ENCODE measurements at places on chromosomes 5 and 9.

DNA sequence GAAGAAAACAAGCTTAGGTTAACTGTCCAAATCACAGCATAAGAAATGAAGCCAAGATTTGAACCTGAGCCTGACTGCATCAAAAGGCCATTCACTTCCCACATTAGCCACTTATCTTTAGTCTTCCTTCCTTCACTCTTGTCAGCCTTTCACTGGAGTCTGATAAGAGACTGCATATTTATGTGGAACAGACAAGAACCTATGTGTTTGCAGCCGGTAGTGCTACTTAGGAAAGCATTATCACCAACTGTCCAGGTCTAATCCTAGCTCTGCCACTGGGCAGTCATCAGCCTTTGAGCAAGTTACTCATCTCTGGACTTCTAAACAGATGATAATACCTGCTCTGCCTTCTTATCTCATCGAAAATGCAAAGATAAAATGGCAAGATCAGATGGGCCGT lies 12.1 kb upstream of the ATP6V0E1 start:
- no peak for DNase-seq

DNA sequence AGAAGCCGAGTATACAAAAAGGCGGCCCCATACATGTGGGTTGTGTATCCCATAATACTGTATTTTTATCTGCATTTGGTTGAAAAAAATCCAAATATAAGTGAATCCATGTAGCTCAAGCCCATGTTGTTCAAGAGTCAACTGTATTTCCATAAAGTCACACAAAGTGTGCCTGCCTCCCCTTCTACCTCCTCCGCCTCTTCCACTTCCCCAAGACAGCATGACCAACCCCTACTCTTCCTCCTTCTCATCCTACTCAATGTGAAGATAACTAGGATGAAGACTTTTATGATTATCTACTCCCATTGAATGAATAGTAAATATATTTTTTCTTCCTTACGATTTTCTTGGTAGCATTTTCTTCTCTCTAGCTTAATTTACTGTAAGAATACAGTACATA lies 92.7 kb downstream of the RFX3 start:
- DNase-seq: no peak

- peak; percentile 75 for DNase-seq
Observed at GRCh38 chr9:35110327-35110761, 5.3 kb downstream of the ATOSB start.

DNA sequence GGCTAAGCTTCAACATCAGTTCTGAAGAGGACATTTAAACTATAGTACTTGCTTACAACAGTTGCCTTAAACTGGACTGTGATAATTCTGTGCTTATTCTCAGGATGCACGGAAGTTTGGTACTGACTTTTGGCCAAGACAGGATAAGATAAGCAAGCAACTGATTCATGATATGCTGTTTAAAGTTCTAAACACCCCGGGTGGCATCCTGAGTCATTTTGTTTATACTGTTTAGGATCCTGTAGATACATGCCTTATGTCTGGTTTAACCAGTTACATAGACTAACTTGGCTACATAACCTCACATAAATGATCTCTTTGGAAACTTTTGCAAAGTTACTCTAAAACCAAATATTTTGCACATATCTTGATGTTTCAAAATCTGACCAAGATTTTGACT lies 95.9 kb downstream of the CDH9 start:
- peak; percentile 80 for DNase-seq

DNA sequence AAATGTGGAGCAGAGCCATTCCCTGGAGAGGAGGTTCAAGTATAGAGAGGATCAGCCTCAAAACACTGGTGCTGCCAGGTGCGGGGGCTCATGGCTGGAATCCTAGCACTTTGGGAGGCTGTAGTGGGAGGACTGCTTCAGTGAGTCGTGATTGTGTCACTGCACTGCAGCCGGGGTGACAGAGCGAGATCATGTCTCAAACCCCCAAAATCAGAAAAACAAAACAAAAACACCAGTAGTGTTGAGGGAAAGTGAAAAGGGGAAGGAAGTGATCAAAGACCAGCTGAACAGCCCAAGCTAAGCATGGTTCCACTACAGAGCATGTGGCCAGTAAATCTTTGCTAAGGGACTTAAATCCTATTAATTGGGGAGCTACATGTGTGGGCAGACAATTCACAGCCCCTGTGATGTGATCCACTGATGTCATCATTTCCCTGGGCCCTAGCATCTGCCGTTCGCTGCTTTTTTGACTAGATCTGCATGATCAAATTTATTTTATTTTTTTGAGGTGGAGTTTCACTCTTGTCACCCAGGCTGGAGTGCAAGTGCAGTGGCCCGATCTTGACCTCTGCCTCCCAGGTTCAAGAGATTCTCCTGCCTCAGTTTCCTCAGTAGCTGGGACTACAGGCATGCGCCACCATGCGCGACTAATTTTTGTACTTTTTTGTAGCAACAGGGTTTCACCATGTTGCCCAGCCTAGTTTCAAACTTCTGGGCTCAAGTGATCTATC lies 2.7 kb upstream of the PCBD2 start:
- no peak for DNase-seq

- peak; percentile 94 for DNase-seq
Observed at GRCh38 chr9:131733541-131734061, 6.3 kb downstream of the RAPGEF1 start.

DNA sequence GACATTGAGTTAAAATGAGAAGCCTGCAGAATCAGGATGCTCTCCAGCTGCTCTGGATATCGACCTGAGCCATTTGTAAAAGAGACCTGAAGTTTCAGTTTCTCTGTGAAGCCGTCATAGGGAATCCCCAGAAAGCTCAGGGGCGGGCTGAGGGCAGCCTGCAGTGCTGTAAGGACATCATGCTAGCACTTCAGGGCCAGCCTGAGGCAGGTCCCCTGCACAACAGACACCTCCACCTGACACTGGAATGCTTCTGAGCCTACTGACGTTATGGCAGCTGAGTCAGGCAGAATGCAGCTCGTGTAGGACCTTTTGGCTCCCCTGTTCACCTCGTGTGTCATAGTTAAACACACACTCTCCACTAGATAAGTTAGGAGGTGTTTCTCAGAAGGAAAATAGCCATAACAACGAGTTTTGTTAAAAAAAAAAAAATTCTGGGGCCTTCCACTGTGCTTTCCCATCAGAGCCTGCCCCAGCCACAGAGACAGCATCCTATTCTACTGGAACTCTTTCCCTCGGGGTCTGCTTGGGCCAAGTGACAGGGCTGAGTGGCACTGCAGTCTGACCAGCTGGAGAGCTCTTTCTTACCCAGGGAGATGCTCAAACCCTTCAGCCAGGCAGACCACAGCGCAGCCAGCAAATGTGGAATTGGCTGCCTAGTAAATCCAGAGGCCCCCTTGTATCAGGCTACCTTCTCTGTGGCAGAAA lies 354.9 kb downstream of the DIRAS2 start:
- no peak for DNase-seq

GRCh38 chr9:86665416-86665815 lies 281.9 kb downstream of the GAS1 start:
- DNase-seq: no peak

- DNase-seq: no peak
Observed at GRCh38 chr9:131717719-131718460, 22.0 kb downstream of the RAPGEF1 start.

- no peak for DNase-seq
Observed at GRCh38 chr9:123109540-123110279, 76.2 kb downstream of the GPR21 start.

- no peak for DNase-seq
Observed at GRCh38 chr5:168972731-168973130, 328.2 kb downstream of the SLIT3 start.

DNA sequence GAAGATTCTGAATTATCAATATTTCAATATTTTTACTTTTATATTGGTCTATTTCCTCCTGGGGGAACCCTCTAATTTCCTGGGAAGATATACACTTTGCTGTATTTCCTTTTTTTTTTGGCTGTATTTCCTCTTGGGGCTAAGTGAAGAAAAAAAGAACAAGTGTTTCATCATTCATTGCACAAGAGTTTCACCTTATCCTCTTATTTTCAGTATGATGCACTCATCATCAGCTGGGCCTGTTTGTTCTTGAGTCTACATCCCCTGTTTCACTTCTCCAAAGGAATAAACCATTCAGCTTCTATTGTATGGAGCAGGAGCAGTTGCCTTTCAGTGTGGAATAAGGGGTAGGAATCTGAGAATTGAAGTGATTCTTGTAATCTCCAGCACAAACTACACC lies 210.8 kb downstream of the FAM170A start:
- no peak for DNase-seq

DNA sequence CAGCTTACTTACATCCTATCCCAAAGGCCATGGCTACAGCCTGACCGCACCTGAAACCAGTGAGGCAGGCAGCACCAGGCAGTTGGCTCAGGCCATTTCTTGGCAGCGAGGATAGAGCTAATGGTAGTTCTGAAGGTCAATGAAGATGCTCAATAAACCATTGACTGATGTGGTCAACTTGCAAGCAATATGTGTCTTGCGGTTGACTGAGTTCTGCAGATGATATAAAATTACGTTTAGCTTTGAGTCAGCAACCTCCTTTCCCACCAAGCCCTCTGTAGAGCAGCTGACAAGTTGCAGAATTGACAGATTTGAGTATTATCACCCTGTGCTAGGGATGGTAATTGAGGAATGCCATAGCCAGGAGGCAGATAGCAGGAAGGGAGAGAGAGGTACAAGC lies 189.0 kb upstream of the PUM3 start:
- DNase-seq: no peak

GRCh38 chr9:16319646-16320045 lies 550.8 kb downstream of the BNC2 start:
- no peak for DNase-seq

- DNase-seq: no peak
Observed at GRCh38 chr5:129125819-129126218, 31.3 kb downstream of the ISOC1 start.

DNA sequence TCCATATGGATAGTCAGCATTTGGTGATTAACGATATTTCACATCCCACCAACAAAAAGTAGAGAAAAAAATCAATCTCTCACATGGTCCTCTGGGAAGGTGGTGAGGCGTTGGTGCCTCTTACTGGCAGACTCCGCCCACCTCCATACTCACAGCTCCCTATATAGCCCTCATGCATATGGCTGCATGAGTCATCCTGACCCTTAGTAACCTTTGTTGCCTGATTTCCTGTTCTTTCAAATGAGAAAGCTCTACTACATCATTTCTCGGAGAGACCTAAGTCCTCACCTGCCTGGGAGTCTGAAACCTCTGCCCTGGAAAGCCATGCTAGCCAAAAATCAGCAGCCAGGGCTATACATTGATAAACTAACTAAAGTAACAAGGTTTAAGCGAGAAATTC lies 33.3 kb upstream of the ABCA1 start:
- DNase-seq: peak; percentile 97

DNA sequence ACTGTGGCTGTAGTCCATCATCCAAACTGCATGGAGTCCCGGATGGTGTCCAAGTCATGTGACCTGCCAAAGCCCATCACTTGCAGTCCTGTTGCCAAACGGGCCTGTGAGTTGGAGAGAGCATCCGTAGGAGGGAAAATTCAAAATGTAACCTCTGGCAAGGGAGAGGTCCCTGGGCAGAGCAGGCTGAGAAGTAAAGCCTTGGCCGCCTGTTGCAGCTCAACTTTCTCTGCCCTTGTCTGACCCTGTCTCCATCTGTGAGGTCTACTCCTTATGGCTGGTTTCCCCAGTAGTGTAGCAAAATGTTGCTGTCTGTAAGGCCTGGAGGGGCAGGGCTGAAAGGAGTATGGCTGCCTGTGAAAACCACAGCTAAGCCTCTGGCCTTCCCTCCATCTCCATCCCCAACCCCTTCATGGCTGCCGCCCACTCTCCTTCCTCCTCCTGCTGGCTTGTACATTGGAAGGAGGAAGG lies 163.5 kb downstream of the SEMA6A start:
- no peak for DNase-seq

GRCh38 chr5:138833080-138833479 lies 42.1 kb downstream of the LRRTM2 start:
- DNase-seq: no peak

GRCh38 chr9:33065157-33066076 lies 11.1 kb downstream of the SMU1 start:
- no peak for DNase-seq

DNA sequence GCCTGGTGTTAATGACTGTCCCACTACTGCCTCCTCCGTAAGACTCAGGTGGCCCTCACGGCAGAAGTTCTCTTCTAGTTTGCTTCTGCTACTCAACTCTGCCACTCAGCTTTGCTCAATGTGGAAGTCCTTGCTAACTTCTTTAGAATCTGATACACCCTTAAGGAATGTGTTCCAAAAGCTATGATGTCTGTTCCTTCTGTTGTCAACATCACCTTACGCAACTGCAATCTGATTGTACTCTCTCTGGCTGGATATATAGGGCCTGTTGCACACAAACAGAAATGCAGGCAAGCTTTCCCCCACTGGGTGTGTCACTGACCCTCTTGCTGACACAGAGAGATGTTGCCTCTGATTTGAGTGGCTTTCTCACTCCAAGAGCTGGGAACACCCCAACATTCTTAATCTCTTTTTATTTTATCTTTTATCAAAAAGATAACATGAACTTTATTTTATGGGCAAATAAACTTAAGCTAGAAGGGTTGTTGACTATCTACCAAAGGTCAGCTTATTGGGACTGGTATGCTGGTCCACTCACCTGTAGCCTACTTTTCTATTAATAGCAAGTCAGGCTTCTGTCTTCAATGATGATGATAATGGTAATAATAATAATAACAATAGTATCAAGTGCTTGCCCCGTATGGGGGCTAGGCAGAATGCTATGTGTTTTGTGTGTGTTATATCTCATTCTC lies 25.2 kb downstream of the TMEM252 start:
- no peak for DNase-seq

DNA sequence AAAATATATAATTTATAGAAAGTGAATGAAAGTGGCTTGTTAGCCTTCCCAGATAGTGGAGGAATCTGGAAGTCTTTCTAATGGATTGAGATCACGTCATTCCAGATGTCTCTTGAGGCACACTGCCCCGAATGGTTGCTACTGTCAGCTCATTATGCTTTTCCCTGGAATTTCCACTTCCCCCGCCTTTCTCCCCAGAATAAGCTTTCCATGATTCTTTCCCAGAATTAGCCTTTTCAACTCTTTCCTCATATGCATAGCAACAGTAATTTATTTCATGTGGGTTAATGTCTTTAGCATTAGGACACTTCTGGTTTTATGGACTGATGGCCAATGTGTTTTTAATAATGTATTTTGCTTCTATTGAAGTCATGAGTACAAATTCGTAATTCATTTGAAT lies 81.5 kb downstream of the PALM2AKAP2 start:
- no peak for DNase-seq

DNA sequence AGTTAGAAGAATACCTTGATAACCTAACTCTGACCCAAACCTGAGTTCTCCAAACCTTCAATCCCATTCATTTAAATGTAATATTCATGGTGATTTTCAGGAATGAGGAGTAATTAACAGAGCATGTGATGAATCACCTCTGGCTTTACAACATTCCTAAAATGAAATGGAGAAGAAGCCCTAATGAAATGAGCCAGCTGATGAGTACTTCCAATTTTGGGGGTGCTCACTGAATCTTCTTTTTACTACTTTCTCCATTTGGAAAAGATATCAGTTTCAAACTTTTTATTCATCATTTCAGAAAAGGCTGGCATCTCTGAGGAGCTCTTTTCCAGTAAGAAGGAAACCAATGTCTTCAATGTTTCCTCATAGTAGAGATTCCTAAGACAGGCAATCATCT lies 2.9 kb upstream of the SPINK5 start:
- DNase-seq: peak; percentile 21

GRCh38 chr5:151581812-151582583 lies 9.1 kb downstream of the FAT2 start:
- DNase-seq: peak; percentile 90

- peak; percentile 67 for DNase-seq
Observed at GRCh38 chr5:115838885-115839518, 2.4 kb downstream of the ATG12 start.

GRCh38 chr5:142655339-142656267 lies 30.3 kb downstream of the FGF1 start:
- peak; percentile 87 for DNase-seq

All from RWPE1 (cell line).